HepG2 (cell line): ENCODE measurements at places on chromosomes 13 and 19. TPM values are rescaled to one million over a fixed set of nuclear protein-coding genes. Genes with fewer than 3 reads are reported as not detected.

Gene CYP2A7
- total RNA-seq, result not detected in 2 replicates

Gene LTBP4
- total RNA-seq, result 0.45 and 0.86 TPM in 2 replicates

Gene MBD3L3
- not detected in 2 replicates for total RNA-seq

Gene ZNF730
- 0.07 and 0.08 TPM in 2 replicates for total RNA-seq

DNA sequence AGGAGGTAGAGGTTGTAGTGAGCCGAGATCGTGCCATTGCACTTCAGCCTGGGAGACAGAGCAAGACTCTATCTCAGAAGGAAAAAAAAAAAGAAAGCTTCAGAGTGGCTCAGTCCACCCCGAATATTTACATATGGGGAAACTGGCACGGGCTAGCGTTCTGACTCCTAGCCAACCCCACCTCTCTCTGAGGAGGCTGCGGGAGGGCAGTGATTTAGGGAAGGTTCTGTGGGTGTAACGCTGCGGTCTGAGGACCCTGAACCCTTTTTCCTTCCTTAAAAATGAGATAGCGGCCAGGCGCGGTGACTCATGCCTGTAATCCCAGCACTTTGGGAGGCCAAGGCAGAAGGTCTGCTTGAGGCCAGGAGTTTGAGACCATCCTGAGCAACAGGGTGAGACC is 5.0 kb downstream of the LRRC25 start:
- DNase-seq, result no peak

- DNase-seq, result no peak
Observed at GRCh38 chr13:59024434-59024833, 1139.3 kb downstream of the DIAPH3 start.

DNA sequence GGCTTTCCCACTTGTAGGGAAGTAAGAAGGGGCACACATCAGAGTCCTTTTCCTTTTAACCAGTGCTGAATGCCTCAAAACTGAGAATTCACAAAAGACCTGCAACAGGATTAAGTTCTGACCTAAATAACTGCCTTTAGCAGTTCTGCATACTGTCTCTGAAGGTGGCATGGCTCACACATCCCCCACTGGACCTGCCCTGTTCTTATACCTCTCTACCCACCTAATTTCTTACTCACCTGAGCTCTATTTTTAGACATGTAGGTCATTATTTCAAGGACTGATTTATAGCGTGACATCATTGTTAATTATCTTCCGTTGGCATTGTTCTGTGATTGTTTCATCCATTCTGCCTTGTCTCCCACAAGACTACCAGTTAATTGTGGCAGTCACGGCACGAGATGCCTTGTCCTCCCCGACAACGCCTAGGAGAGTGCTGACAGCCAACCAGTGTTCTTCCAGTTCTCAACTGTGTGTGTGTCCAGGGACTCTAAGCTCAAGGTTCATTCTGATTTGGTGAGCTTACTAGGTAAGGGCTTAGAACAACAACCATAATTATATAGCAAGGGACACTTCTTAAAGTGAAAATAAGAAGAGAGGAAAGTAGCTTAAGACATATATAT is 27.1 kb upstream of the UBL3 start:
- DNase-seq, result no peak

DNA sequence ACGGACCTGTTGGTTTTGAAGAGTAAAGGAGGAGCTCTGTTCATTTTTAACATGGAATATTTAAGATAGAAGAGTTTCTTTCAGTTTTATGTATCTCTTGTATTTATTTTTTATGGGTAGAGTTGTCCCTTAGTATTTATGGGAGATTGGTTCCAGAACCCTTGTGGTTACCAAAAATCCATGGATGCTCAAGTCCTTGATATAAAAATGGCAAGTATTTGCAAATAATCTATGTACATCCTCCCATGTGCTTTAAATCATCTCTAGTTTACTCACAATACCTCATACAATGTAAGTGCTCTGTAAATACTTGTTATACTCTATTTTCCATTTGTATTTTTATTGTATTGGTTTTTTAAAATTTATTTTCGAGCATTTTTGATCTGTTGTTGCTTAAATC is 63.1 kb downstream of the TM9SF2 start:
- DNase-seq, result no peak

- DNase-seq, result no peak
Observed at GRCh38 chr13:43157796-43158195, 134.4 kb downstream of the DNAJC15 start.

DNA sequence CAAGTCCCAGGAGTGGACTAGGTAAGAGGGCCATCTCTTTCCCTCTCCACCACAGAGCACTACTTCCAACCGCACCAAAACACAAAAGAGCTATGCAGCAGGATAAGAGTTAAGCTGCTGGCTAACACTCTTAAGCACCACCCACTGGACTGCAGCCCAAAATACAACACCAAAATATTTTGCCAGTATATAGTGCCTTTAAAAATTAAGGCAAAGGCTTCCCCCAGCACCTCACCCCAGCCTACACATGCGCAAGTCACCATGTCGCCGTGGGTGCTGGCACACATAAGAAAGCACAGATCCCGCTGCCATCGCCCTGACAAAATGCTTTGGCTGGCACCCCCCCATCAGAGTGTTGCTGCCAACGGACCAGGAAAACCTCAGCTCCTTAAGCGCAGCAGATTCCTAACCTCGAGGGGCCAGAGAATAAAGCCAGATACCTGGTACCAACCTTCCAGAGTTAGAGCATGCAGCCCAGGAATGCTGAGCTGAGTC is 608.3 kb downstream of the PCDH17 start:
- DNase-seq, result no peak

- no peak for DNase-seq
Observed at GRCh38 chr19:2189880-2190279, 26.1 kb downstream of the DOT1L start.

DNA sequence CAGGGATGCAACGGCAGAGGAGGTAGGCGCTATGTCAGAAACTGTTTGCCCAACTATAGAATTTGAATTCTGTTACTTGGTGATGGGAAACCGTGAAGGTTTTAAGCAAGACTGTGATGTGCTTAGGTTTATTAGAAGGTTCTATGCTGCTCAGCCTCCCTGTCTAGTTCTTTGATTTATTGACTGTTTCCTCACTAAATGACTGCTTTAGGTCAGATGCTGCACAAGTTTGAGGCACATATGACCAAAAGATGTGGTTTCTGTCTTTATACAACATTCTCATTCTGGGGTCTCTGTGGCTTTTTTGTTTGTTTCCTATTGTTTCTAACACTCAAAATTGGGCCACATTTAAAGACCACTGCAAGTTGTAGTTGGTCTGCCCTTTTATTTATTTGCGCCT is 323.0 kb upstream of the OBI1 start:
- DNase-seq, result no peak

DNA sequence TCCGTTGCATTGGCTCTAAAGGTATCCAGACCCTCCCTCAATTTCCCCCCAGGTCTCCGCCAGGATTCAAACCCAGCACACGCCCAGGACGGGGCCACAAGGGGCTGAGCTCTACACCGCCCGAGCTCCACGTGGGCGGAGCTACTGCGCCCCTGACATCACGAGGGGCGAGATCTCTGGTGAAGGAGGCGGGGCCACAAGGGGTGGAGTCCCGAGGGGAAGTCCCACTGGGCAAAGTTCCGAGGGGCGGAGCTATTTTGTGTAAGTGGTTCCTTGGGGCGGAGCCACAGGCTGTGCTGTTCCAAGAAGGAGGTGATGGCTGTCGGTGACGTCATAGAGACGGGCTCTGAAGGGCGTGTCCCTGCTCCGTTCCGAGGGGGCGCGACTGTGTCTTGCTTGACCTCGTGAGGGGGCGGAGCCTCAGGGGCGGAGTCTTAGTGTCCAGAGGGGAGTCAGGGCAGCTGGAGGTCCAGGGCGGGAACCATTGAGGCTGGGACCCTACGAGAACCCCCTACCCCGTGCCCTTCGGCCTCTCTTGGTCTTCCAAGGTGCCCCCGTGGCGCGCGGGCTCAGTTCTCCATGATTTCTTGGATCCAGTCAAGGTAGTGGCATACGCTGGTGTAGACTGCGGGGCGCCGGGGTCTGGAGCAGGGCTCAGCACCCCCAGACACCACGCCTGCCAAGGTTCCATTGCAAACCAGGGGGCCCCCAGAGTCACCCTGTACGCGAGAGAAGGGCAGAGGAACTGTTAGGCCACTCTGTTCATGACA is 1.3 kb upstream of the KLK8 start:
- DNase-seq, result no peak

- DNase-seq, result no peak
Observed at GRCh38 chr19:32573492-32573794, 7.5 kb upstream of the PDCD5 start.

- DNase-seq, result no peak
Observed at GRCh38 chr13:109090796-109091195, 461.4 kb downstream of the MYO16 start.

GRCh38 chr19:14066134-14066533 is 4.3 kb upstream of the PALM3 start:
- DNase-seq, result no peak

- DNase-seq, result no peak
Observed at GRCh38 chr13:97316390-97316789, 94.3 kb downstream of the MBNL2 start.

- no peak for DNase-seq
Observed at GRCh38 chr19:51980116-51980736, 6.4 kb downstream of the ZNF350 start.

DNA sequence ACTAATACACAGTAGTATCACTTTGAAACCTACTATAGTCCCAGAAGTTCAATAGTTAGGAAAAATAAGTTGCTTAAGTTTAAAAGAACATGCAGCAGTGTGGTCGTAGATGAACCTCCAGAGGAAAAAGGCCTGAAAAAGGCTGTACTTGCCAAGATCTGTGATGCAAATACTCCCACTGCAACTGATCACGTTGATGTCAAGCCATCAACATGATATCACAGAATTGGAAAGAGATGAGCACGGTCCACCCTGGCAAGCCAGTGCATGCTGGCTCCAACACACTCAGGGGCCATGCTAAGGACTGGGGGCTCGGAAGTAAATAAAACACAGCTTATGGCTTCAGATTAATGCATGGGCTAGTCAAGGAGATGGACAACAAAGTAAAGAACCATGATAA is 71.8 kb upstream of the LRCH1 start:
- no peak for DNase-seq

- no peak for DNase-seq
Observed at GRCh38 chr13:113862931-113863523, 849 bp downstream of the GAS6 start.

DNA sequence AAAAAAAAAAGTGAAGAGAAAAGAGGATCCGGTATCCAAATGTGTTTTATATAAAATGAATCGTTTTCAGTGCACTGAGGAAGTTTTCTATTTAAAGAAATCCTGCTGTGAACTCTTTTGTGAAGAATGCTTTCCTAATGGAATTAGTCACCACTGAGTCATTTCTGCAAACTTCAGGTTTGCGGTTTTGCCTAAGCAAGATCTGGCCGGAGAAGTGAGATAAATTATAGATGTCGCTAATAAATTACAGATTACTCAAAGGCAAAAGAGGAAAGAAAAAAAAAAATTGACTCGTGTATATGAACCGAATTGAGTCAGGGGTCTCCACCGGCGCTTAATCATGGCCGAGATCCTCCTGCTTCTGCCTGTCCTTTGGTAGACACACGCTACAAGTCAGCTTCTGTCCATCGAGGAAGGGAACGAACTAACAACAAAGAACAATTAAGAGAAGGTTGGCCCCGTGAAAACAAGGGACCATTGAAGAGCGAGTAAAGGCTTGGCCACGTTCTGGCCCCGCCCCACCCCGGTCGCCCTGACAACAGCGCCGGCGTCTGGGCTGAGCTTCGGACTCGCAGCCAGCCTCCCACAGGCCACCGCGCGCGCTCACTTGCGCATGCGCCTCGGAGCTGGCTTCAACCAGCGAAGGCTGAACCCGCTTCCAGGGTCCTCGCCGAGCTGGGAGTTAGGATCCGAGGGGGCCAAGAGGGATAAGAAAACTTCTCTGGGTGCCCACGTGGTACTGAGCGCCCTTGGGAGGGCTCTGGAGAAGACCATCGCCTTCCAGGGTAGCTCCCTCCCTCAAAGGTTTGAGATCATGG is 33.0 kb upstream of the MRI1 start:
- peak; percentile 95 for DNase-seq

DNA sequence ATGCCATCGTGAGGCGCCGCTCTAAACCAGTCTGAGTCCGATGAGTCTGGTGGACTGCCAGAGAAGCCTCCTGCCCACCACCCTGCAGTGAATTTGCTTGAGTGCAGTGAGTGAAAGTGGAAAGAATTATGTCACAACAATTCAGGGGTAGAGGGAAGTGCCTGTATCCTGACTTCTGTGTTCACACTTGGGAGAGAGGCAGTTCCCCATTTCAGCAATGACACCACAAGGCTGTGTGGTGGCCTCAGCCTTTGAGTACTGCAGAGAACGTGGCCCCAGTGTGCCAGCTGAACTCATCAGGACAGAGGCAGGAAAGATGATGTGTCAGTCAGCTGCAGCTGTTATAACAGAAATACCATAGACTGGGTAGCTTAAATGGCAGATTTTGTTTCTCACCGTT is 155.6 kb downstream of the COG6 start:
- no peak for DNase-seq

- no peak for DNase-seq
Observed at GRCh38 chr19:12656899-12657571, 9.5 kb downstream of the MAN2B1 start.
